RPMI7951 (cell line): ENCODE measurements at places on chromosomes 11 and 22. TPM values are rescaled to one million over a fixed set of nuclear protein-coding genes. Genes with fewer than 3 reads are reported as not detected.

Gene PKP3
- total RNA-seq, result 0.84 and 2.9 TPM in 2 replicates

Gene APOA1
- 0.48 TPM in 1 of 2 replicates, not detected in the other for total RNA-seq

Gene NOX4
- total RNA-seq, result 0.24 and 2.1 TPM in 2 replicates

Gene DDI1
- total RNA-seq, result not detected in 2 replicates

Gene CDC42BPG
- total RNA-seq, result 0.20 TPM in 1 of 2 replicates, not detected in the other

Gene STK33
- 0.48 and 0.78 TPM in 2 replicates for total RNA-seq

Gene NPAS4
- total RNA-seq, result not detected in 2 replicates

DNA sequence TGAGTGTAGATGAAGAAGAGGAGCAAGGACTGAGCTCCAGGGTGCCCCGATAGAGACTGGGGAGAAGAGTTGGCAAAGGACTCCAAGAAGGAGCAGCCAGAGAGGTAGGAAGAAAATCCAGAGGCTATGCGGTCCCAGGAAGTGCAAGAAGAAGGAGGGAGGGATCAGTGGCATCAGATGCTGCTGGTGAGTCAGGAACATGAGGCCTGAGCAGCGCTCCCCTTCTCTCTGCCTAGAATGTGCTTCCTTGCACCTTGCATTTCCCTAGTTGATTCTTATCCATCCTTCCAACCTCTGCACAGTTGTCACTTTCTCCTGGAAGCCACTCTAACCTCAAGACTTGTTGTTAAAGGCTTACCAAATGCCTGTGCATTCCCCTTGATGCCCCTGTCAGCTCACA lies 21.3 kb downstream of the KCNC1 start:
- DNase-seq, result no peak

- no peak for DNase-seq
Observed at GRCh38 chr11:127986073-127986472, 601.3 kb downstream of the ETS1 start.

DNA sequence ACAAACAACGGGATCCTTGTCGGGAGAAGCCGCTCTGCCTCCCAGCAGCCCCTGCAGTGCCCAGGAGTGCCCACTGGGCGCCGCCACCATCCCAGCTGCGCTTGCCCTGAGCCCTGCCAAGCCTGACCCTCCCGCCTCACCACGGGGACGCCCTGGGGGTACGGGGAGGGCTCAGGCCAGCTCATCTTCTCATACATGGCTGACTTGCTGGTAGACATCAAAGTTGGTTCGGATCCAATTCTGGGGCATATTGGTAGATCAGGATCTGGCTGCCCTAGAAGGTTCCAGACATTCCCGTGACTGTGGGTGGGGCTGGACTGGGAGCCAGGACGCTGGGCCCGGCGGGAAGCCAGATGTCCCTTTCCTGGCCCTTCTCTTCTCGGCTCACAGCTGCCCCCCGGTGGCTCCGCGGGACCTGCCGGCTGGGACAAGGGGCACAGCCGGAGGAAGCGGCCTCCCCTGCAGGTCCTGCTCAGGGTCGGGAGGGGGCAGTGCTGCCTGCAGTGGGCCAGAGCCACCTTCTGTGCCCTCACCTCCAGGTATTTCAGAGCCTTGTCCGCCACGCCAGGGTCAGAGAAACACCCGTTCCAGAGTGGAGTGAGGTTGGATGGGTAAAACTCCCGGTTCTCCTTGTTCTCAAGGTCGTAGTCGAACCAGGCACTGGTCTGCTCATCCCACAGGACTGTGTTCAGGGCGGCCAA lies 10.6 kb upstream of the TREH start:
- DNase-seq, result peak; percentile 96

GRCh38 chr11:126352934-126353801 lies 2.3 kb upstream of the ST3GAL4 start:
- peak; percentile 87 for DNase-seq

- no peak for DNase-seq
Observed at GRCh38 chr11:241634-242033, 4.9 kb downstream of the PSMD13 start.

- DNase-seq, result no peak
Observed at GRCh38 chr22:45230026-45230721, 10.5 kb downstream of the KIAA0930 start.

DNA sequence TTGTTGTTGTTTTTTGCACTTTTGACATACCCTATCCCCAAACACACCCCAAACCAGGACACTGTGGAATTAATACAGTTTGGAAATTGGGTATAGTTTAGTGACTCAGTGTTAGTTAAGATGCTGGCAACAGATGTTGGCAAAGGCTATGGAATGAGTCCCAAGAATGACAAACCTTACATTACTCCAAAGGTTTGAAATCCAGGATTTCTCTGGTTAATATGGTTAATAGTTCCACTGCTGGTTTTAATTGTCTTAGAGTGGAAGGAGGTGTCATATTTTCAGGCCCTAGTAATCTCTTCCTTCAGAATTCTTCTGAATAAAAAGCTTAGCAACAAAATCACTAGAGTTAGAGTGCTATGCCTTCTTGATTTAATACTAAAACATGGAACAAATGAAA lies 775 bp downstream of the LPXN start:
- peak; percentile 69 for DNase-seq

GRCh38 chr11:12769834-12770345 lies 95.7 kb downstream of the TEAD1 start:
- peak; percentile 66 for DNase-seq

- peak; percentile 78 for DNase-seq
Observed at GRCh38 chr11:46295312-46296058, 18.0 kb downstream of the CREB3L1 start.

GRCh38 chr11:114059984-114060391 lies 477 bp downstream of the ZBTB16 start:
- DNase-seq, result no peak

DNA sequence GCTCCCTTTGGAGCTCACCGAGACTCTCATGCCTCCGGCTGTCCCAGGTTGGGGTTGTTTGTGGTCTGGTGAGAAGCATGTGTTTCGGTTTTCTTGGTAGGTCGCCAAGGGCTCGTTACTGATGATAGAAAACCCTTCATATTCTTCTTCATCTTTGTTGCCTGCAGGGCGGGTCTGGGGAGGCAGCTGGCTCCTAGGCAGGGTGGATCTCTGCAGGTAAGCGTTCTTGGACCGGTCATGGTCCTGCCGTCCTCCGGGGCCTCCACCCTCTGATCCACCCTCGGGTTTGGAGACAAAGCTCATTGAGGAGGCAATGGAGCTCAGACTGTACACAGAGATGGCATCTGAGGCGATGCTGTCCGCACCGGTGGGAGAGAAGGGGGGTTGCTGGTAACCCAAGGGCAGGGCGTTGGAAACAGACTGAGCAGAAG lies 64.3 kb upstream of the PITPNB start:
- DNase-seq, result no peak
